Activated naive CD4-positive, alpha-beta T cell (primary cell): ENCODE measurements at places on chromosomes 5 and 9.

- DNase-seq = no peak
These were observed 104.2 kb upstream of the GPR151 start for GRCh38 chr5:146620031-146620668.

DNA sequence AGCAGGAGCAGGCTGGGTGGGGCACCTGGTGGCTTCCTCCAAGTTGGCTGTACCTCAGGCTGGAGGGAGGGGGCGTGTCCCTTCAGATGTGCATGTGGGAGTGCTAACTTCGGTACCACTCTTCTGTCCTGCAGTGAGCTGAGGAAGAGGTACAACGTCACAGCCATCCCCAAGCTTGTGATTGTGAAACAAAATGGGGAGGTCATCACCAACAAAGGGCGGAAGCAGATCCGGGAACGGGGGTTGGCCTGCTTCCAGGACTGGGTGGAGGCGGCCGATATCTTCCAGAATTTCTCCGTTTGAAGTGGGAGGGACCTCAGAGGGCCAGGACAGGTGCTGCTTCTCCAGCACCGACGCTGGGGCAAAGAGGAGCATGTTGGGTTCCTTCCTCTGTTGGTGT, 9.3 kb downstream of the NXNL2 start:
- no peak for DNase-seq

DNA sequence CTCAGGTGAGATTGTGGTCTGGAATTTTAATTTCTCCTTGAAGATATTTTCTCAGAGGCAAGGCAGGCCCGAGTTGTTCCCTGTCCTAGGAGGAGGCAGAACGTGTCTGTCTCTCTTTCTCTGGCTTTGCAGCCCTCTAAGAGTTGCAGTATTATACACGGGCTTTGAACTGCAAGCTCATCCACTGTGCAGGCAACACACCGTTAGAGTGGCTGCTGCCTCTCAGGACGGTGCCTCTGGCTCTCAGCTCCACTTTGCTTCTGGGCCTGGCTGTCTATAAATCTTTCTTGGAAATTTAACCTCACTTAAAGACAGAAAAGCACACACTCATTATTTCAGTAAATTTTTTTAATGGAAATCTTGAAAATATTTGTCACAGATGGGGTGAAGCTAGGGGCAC, 170.1 kb upstream of the ADCY2 start:
- DNase-seq = no peak

DNA sequence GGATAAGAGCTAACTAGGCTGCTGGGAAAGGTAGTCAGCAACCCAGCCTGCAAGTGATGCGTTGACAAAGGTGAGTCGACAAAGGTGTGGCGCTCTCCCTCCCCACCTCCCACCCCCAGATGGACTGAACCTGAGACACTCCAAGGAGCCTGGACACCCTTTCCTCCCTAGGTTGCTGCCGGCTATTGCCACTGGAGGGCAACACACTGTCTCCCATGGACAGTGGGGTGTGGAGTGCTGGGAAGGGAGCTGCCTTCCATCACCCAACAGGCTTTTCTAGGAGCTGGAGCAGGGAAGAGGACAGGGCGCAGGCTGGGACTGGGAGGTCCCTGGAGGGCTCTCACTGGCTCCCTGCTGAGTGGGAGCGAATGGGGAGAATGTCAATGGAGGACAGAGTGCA, 75.4 kb upstream of the ARAP3 start:
- no peak for DNase-seq

GRCh38 chr5:74918232-74918669, 52.1 kb upstream of the FAM169A start:
- DNase-seq = no peak

- DNase-seq = no peak
These were observed 32.8 kb downstream of the OR2K2 start for GRCh38 chr9:111297066-111297824.

GRCh38 chr9:92494856-92495255, 12.6 kb upstream of the ASPN start:
- DNase-seq = no peak
